ENCODE measurements at places on chromosomes 5 and 9.

GRCh38 chr5:109962882-109963603 is 273.3 kb downstream of the MAN2A1 start:
- DNase-seq: no peak

- DNase-seq: no peak
These were observed 20.7 kb upstream of the ZNF782 start for GRCh38 chr9:96874947-96875460.

DNA sequence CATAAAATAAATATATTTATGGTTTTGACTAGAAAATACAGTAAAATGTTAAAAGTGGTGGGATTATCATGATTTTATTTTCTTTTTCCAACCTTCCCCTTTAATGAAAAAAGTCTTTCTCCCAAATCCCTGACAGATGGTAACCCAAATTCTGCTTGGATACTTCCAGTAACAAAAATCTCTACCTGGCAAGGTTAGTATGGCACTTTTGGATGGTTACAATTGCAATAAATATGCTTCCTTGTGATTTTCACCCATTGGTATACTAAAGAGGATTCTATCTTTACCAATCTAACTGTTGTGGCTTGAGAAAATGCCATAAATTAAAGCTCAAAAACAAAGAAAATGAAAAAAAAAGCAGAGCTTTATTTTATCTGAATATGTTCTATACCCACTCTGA is 62.8 kb downstream of the GABRB2 start:
- DNase-seq: no peak

GRCh38 chr9:112048924-112049691 is 126.0 kb downstream of the SUSD1 start:
- no peak for DNase-seq

DNA sequence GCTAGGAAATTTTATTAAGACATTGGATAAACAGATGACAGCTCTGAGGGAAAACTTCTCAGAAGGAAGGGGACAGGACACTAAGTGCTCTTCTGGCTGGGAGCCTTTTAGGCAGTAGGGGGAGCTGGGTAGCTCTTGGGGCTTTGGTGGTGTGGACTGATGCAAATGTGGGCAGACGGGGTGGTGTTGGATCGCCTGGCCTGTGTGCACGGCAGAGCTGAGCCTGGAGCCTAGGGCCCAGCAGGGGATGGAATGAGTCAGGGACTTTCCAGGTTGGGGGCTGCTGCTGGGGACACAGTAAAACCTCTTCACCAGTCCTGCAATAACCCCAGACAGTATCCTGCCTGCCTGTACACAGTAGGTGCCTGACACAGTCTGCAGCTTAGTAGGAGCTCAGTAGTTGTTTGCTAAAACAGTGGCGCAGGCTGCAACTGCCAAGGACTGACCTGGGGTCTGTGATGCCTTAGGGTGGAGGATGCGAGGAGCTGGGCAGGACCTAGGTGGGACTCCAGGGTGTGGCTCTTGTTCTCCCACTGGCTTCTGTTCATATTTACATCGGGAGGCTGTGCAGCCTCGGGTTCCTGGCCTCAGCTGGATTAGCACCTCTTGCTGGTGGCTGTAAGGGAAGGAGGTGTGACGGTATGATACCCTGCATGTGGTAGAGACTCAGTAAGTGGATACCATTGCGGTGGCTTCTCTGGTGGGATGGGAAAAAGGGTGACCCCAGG is 83.8 kb downstream of the DAB2IP start:
- peak; percentile 83 for DNase-seq

- DNase-seq: no peak
These were observed 888.8 kb upstream of the WWC1 start for GRCh38 chr5:167402671-167403070.

- no peak for DNase-seq
These were observed 185.1 kb downstream of the RGS3 start for GRCh38 chr9:113648586-113648985.

DNA sequence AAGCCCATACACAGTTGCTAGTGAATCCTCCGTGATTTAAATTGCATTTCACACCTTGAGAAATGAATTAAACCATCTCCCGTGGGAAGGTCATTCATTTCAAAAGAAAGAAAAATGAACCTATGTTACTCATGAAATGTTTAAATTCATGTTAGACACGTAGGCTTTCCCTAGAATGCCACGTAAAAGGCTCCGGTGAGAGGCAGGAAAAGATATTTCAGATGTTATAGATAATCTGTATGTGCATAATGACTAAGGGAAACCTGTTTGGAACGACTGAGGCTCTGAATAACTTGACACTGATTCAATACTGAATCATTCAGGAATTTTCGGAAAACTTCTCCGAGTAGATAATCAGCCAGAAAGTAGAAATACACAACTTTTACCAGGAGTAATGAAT is 134.3 kb upstream of the ICE1 start:
- DNase-seq: no peak

GRCh38 chr5:35035271-35035670 is 12.5 kb downstream of the AGXT2 start:
- no peak for DNase-seq

GRCh38 chr9:30935730-30936129 is 1448.7 kb upstream of the ACO1 start:
- no peak for DNase-seq

GRCh38 chr9:27467486-27467885 is 56.6 kb upstream of the IFNK start:
- DNase-seq: no peak

DNA sequence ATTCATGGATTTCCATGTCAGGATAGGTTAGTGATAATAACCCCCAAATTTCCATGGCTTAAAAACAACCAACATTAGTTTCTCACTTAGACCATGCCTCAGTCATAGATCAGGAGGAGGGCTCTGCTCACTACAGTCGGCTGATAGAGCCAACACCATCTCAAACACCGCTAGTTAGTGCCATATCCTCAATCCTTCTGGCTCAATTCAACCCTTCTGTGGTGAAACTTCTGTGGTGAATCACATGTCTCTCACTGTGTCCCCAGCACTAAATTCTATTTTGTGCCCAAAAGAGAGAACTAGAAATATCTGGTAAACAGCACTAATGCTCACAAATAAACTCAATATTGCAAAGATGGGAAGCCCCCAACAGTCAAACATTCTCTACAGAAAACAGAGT is 21.1 kb downstream of the ECPAS start:
- DNase-seq: no peak

DNA sequence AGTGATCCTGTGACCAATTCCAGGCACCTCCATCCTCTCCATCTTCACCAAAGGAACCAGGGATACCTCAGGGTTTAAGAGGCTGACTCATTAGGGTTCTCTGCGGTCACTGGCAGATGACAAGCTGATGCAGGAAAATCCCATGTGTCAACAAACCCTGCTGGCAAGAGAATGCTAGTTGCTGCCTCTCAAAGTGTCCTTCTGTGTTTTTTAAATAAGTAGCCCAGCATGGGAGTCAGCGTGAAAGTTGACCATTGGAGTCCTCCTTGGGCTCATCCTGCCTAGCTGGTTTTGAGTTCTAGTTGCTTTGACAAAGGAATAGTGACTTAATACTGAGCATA is 200.2 kb downstream of the SLIT3 start:
- no peak for DNase-seq

- no peak for DNase-seq
These were observed 333.3 kb downstream of the ARRDC3 start for GRCh38 chr5:91049800-91050199.

- no peak for DNase-seq
These were observed 122.0 kb downstream of the PAPPA start for GRCh38 chr9:116275418-116276195.

GRCh38 chr9:99466781-99467180 is 244.7 kb downstream of the SEC61B start:
- DNase-seq: no peak

DNA sequence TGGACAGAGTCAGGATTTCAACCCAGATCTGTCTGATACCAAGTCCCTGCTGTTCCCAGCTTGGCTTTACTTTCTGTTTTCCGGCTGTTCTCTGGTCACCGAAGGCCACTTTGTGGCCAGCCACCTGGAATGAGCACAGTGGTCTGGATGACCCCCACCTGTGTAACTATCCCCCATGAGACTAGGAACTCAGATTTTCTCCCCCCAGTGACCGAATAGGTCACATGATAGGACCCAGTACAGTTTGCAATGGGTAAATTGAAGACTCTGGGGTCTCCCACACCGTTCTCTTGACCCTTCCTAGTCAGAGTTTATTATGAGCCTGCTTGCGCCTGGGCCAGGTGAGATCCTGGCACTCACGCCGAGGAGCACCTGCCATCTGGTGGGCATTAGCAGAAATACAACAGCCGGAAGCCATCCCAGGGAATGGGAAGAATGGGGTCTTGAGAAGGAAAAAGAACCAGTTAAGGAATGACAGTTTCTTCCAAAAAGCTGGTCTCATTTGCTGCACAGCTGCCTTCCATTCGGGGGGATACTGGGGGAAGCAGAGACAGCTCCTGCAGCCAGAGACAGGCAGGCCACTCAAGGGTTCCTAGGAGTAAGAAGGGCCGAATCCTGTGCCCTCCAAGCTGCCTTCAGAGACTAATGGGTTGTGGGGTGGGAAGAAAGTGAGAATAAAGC is 7.1 kb downstream of the PHYHD1 start:
- no peak for DNase-seq

DNA sequence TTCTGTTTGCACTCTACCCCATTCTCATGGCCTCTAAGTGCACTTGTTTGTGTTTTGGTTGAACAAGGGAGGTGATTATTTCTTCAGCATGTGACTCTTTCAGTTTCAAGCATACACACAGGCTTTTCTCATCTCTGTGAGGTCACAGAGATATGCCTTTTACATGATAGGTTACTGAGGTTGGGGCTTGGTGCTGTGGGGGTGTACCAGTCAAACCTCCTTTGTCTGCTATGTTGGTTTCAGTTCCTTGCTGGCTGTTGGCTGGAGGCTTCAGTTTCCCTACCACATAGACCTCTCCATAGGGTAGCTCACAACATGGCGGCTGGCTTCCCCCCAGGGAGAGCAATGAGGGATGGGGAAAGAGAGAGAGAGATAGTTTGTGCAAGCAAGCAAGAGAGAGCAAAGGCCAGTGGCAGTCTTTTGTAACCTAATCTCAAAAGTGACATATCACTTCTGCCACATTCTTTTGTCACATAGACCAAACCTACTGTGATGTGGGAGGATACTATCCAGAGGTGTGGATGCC is 96.7 kb upstream of the SEMA6A start:
- DNase-seq: no peak

DNA sequence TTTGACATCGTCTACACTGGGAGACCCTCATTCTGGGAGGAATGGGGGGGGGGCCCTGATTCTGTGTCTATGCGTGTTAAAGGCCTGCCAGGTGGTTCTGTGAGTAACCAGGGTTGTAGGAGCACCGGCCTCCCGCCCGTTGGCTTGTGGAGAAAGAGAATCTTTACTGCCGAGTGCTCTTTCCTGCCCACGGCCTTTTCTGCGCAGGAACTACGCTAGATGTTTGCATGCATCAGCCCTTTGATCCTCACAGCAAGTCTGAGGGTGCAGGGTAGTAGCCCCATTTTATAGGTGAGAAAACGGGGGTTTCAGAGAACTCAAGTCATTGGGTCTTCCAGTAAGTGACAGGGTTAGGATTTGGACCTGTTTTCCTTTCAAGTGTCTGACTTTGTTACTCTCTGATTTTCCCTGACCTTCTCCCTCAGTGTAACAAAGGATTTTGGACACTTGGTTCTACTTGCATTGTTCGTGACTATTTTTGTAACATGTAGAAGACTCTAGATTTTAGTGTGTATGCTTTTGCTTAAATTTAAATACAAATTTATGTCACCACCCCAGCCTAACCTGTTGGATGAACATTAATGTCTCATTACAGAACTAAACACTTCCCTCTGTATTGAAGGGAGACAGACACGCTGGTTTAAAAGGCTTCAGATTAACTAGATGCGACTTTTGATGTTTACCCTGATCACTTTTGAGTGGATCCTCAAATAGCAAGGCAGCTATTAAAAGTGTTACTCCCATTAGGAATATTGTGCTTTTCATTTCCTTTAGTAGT is 22.0 kb downstream of the MAST4 start:
- DNase-seq: no peak

- no peak for DNase-seq
These were observed 197.7 kb downstream of the TENT4A start for GRCh38 chr5:6910950-6911349.

GRCh38 chr9:124357721-124358361 is 57.4 kb downstream of the PSMB7 start:
- no peak for DNase-seq

- peak; percentile 72 for DNase-seq
These were observed 4.0 kb downstream of the SIT1 start for GRCh38 chr9:35646533-35647265.

- no peak for DNase-seq
These were observed 207.7 kb downstream of the SREK1 start for GRCh38 chr5:66351813-66352212.

- DNase-seq: no peak
These were observed 1110.1 kb upstream of the CDH10 start for GRCh38 chr5:25754895-25755294.
